ENCODE measurements at places on chromosomes 3 and 15. TPM values are rescaled to one million over a fixed set of nuclear protein-coding genes. Genes with fewer than 3 reads are reported as not detected.

Gene CKMT1B
- 7.7 TPM for total RNA-seq

Gene KCNMB3
- total RNA-seq = 2.0 TPM

Gene ACSBG1
- 2.9 TPM for total RNA-seq

Gene SEMA3G
- 4.1 TPM for total RNA-seq

Gene STAC
- 6.5 TPM for total RNA-seq

Gene NR2E3
- total RNA-seq = not detected

Gene UPK1B
- not detected for total RNA-seq

Gene NRG4
- not detected for total RNA-seq

Gene CACNA2D3
- total RNA-seq = 30.6 TPM

Gene XCR1
- not detected for total RNA-seq

Gene CATSPER2
- total RNA-seq = 5.3 TPM

Gene ZNF860
- 2.0 TPM for total RNA-seq

Gene LMAN1L
- not detected for total RNA-seq

Gene ANKUB1
- 0.41 TPM for total RNA-seq

Gene CCDC13
- 2.4 TPM for total RNA-seq

Gene ZIC4
- total RNA-seq = 2.4 TPM

Gene CFAP92
- total RNA-seq = 1.6 TPM

Gene OSBPL10
- total RNA-seq = 9.0 TPM

Gene GOLGA8S
- not detected for total RNA-seq

Gene FSTL1
- 32.2 TPM for total RNA-seq

Gene ARMC8
- 104 TPM for total RNA-seq

Gene ALDH1A2
- 3.3 TPM for total RNA-seq

Gene STRA6
- 3.7 TPM for total RNA-seq

Gene PYGO1
- total RNA-seq = 45.2 TPM

Gene BNC1
- total RNA-seq = 0.41 TPM

Gene PLA2G4D
- total RNA-seq = under 0.01 TPM

Gene LNP1
- total RNA-seq = 11.0 TPM

Gene CLSTN2
- total RNA-seq = 11.8 TPM

Gene C2CD4A
- total RNA-seq = under 0.01 TPM

Gene AP3B2
- 55.8 TPM for total RNA-seq

Gene MUC4
- total RNA-seq = 0.41 TPM

Gene NTRK3
- 34.6 TPM for total RNA-seq

Gene TSEN2
- 39.5 TPM for total RNA-seq

Gene CPEB1
- total RNA-seq = 2.0 TPM

Gene TMEM207
- total RNA-seq = not detected

Gene TRAT1
- total RNA-seq = not detected

Gene FILIP1L
- 1.2 TPM for total RNA-seq

Gene KCNAB1
- 31.4 TPM for total RNA-seq

Gene CSTA
- not detected for total RNA-seq

Gene CHRM5
- 0.41 TPM for total RNA-seq

Gene IL20RB
- 0.82 TPM for total RNA-seq
